ENCODE measurements at places on chromosomes 2 and 18.

GRCh38 chr2:33181466-33181865 lies 234.7 kb downstream of the LTBP1 start:
- no peak for DNase-seq

- no peak for DNase-seq
These were observed 114.3 kb downstream of the DYM start for GRCh38 chr18:49345931-49346696.

DNA sequence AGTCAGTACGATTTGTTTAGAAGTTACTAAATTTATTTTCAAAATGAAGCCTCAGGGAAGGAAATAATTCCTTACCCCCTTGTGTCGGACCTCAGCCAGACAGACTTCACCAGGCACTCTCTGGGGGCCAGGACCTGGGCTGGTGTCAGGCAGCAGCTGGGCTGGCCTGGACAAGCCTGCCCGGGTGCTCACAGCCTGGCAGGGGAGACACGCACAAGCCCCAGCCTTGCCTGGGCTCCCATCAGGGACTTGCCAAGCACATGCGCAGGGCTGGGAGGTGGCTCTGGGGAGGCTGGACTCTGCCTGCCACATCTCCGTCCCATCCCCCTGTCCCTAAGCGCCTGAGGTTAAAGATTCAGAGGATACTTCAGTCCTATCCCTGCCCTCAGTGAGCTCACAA lies 56.8 kb upstream of the HS6ST1 start:
- no peak for DNase-seq

- no peak for DNase-seq
These were observed 217.4 kb upstream of the GCFC2 start for GRCh38 chr2:75928093-75928492.

- DNase-seq = no peak
These were observed 40.4 kb downstream of the CYRIA start for GRCh38 chr2:16625201-16625729.

- no peak for DNase-seq
These were observed 16.2 kb downstream of the SUCLG1 start for GRCh38 chr2:84442888-84443287.

GRCh38 chr2:73020657-73021370 lies 50.7 kb downstream of the SFXN5 start:
- no peak for DNase-seq

GRCh38 chr2:43100883-43101662 lies 125.3 kb downstream of the ZFP36L2 start:
- DNase-seq = no peak

- DNase-seq = no peak
These were observed 96.6 kb upstream of the NRP2 start for GRCh38 chr2:205585449-205586383.

DNA sequence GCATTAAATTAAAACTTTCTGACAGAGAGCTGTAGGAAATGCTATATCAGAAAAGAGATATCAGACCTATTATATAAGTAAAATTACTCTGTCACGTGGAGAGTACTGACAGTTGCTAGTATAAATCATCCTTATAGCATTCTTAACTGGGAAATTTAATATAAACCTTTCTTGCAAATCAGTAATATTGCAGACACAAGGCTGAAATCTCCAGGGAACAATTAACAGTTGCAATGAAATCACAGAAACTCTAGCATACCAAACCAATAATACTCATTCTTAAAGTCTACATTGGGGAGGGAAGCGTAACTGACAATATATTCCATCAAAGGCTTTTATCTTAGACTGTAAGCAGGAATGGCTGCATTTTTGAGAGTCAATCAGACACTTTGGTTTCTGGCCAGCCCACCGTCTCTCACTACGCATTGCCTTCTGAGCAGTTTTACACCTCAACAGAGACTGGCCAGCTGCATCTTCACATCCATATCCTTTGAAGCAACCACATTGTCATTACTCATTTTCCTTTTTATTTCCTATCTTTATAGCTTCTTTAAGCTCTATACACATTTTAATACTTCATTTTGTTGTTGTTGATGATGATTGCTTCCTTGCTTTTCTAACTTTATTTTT lies 536.0 kb upstream of the CDH2 start:
- DNase-seq = no peak

- DNase-seq = no peak
These were observed 27.8 kb upstream of the RNF125 start for GRCh38 chr18:31990823-31991222.

DNA sequence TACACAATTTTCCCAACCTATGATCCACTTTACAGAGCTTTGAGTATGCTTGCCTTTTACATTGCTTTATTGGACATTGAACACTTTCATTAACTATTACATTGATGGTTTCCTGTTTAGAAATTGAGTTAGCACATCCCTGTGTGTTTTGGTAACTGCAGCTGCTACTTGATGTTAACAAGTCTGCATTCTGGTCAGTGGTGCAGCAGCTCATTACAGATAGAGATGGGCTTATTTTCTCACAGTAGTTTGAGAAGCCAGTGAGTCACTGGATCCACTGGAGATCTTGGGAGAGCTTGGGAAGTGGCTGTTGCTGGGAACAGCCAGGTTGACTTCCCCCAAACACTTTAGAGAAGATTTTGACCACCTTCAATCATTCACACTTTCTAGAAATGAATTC lies 150.5 kb downstream of the ARHGAP15 start:
- no peak for DNase-seq

DNA sequence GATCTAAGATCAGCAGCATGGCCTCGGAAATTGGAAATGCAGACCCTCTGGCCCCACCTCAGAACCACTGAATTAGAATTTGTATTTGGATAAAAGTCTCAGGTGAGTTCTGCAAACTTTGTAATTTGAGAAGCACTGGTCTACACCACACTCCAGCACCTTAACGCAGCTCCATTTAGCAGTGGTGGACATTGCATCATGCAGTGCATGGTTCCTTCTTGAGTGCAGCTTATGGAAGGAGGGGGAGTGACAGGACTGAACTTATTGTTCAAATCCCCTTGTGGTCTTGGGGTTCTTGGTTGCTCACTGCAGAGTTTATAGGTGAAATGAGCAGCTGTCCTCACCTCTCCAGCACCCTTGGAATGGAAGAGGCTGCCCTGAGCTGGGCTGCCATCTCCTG lies 17.4 kb upstream of the STEAP3 start:
- DNase-seq = no peak

DNA sequence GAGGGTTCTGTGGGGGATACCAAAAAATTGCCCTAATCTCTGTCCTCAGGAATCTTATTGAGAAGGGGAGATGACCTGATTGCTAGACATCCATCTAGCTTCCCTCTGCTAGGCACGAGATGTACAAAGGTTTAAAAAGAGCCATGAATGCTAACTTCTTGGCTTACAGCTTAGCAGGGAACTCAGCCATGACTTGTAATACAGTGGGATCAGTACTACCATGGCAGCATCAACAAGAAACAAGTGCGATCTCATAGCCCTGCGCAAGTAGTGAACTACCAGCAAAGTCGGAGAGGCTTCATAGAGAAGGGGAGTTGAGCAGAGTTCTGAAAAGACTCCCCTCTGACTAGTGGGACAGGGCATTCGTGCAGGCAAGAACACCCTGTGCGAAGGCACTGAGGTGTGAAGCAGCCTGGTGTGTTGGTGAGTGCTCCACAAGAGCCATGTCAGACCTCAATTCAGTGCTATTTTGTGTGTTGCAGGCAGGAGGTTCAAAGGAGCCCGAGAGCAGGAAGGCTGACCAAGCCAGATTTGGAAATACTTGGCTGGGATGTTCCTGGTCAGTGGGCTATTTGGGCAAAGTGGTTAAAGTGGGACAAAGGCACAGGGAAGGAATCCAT lies 130.0 kb downstream of the FMNL2 start:
- no peak for DNase-seq

- DNase-seq = no peak
These were observed 107.6 kb upstream of the CYRIA start for GRCh38 chr2:16773080-16773713.

DNA sequence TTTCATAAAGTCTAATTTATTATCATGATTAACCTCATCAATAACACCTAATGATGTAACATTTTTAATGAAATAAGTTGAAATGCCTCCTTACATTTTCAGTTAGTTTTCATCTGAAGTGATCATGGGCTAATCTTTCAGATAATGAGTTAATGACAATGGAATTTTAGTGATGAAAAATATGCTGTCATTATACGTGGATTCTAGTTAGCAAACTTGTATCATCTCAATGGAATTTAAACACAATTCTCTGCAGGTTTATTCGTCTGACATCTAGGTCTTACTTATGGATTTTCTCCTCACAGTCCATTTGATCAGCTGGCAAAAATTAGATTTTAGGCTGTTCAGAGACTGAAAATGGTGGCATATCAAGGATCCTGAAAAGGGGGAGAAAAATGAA lies 885.0 kb downstream of the SLC4A3 start:
- no peak for DNase-seq

DNA sequence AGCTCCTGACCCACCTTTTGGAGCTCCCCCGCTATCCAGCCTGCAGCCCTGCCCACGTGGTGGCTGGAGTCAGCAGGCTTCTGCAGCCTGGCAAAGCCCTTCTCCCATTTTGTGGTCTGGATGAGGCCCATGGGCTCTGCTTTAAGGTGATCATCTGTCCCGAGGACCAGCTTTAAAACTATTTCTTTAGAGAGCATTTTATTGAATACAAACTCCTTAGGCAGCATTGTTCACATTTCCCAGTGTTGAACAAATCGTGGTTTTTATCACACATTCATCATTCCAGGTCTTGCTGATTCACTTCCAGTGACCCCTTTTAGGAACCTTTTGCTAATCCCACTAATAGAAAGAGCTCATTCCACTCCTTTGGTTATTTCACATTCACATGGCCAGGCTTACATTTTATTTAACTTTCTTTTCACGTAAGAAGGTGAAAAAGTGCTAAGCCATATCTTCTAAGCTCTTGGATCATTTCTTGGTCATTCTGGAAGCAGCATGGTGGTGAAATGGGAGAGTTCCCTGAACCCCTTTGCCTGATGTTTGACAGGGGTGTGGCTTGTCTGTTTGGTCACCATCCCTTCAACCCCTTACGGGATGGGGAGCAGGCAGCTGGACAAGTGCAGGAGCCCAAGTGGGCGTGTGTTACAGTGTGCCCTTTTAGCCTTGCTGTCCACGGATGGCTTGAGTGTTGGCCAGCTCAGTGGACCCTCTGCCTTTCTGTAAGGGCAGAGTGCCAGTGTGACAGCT lies 80.4 kb upstream of the RAPGEF4 start:
- no peak for DNase-seq

DNA sequence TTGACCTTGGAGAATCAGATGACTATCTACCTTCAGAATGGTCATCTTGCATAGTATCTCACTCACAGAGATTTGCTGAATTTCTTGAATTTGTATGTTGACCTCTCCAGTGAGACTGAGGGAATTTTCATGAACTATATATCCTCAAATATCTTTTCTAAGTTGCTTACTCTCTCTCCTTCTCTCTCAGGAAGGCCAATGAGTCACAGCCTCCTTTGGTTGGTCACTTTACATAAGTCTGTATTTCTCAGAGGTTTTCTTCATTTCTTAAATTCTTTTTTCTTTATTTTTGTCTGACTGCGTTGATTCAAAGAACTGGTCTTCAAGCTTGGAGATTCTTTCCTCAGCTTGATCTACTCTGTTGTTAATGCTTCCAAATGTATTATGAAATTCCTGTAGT lies 51.7 kb downstream of the VIT start:
- DNase-seq = no peak
